ENCODE measurements at places on chromosomes 7 and 10.

- H3K27ac ChIP-seq: no peak overlapping the region
- no peaks in the 10 kb centered on the region for H3K27me3 ChIP-seq
- no peak for DNase-seq
- H3K4me1 ChIP-seq: no peaks in the 10 kb centered on the region
- H3K36me3 ChIP-seq: no peaks in the 10 kb centered on the region
Observed at GRCh38 chr10:117461766-117462423, 80.7 kb upstream of the EMX2 start.

DNA sequence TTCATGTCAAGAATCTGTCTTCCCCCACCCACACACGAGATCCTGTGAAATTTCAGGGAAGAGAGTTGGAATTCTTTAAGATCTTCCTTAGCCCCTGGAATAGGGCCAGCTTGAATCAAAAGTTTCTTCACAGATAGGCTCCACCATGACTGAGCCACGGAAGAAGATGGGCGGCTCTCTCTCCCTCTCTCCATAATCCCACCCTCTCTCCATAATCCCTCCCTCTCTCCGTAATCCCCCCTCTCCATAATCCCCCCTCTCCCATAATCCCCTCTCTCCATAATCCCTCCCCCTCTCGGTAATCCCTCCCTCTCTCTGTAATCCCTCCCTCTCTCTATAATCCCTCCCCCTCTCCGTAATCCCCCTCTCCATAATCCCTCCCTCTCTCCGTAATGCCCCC, 20.4 kb downstream of the SHH start:
- no peaks in the 10 kb centered on the region for H3K36me3 ChIP-seq
- no peaks in the 10 kb centered on the region for H3K4me1 ChIP-seq

DNA sequence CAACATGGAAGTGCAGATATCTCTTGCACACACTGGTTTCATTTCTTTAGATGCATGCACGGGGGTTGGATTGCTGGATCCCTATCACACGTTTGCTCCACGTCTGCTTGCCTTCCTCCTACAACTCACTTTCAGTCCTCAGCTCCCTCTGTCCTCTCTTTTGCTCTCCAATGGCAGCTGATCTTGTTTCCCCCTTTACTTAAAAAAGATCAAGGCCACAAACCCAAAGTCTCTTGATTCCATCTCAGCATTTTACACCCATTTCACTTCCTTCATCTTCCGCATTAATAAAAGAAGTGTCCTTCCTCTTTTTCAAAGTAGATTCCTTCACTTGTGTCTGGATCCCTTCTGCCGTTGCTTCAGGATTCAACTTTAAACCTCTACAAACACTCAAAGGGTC, 245.2 kb downstream of the DOCK4 start:
- no peaks in the 10 kb centered on the region for H3K36me3 ChIP-seq
- H3K27ac ChIP-seq: no peak overlapping the region
- H3K4me1 ChIP-seq: no peaks in the 10 kb centered on the region
- H3K27me3 ChIP-seq: no peaks in the 10 kb centered on the region

GRCh38 chr7:147611431-147611830, 979.1 kb upstream of the C7orf33 start:
- H3K4me3 ChIP-seq: no peak overlapping the region
- H3K36me3 ChIP-seq: no peaks in the 10 kb centered on the region
- no peak overlapping the region for H3K27ac ChIP-seq
- DNase-seq: no peak

DNA sequence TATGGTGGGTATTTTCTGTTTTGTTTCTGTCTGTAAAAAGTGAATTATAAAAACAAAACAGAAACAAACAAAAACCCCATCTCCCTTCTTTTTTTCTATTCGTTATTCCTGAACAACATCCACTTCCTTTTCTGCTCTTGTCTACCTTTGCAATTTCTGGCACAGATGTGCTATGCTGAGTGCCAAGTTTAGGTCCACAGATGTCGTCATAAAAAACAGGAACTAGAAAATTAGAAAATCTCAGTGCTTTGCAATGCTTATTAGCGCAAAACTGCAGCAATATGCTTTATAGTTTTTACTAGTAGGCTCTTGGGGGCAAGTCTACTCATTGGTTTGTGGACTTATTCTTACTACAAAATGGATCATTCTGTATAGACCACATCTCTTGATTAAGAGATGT, 94.2 kb upstream of the PRKCQ start:
- H3K4me3 ChIP-seq: no peak overlapping the region
- H3K27ac ChIP-seq: no peak overlapping the region
- DNase-seq: no peak
- H3K4me1 ChIP-seq: no peaks in the 10 kb centered on the region

GRCh38 chr7:28069807-28070206, 110.8 kb downstream of the JAZF1 start:
- no peak overlapping the region for H3K27ac ChIP-seq
- no peaks in the 10 kb centered on the region for H3K27me3 ChIP-seq
- H3K4me3 ChIP-seq: no peak overlapping the region
- no peak for DNase-seq
- H3K36me3 ChIP-seq: no peaks in the 10 kb centered on the region

GRCh38 chr7:54946271-54946670, 72.5 kb upstream of the EGFR start:
- H3K4me3 ChIP-seq: no peak overlapping the region
- no peaks in the 10 kb centered on the region for H3K36me3 ChIP-seq
- H3K4me1 ChIP-seq: no peaks in the 10 kb centered on the region
- H3K27ac ChIP-seq: no peak overlapping the region

DNA sequence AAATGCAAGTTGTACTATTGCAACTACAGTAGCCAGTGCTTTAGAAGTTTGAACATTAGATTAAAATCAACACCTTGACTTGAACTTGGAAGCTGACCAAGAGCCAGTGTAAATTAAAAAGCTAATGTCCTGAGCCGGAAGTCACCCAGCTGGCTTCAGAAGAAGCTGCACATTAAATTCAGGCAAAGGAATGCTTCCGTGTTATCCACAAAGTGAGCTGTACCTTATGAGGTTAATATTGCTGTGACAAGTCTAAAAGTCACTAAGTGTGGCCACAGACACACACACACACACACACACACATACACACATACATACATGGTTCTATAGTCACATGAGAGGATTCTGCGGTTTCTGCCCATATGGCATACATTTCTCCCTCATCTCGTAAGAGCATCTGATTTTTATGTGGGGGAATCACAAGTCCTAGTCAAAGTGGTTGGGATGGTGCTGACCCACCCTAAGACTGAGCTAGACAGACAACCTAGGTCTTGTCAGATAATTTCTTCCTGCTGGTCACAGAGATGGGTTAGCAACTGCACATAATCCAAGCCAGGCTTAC, 612.9 kb downstream of the SORCS1 start:
- no peaks in the 10 kb centered on the region for H3K4me1 ChIP-seq
- H3K27me3 ChIP-seq: no peaks in the 10 kb centered on the region
- no peaks in the 10 kb centered on the region for H3K36me3 ChIP-seq
- H3K27ac ChIP-seq: no peak overlapping the region

DNA sequence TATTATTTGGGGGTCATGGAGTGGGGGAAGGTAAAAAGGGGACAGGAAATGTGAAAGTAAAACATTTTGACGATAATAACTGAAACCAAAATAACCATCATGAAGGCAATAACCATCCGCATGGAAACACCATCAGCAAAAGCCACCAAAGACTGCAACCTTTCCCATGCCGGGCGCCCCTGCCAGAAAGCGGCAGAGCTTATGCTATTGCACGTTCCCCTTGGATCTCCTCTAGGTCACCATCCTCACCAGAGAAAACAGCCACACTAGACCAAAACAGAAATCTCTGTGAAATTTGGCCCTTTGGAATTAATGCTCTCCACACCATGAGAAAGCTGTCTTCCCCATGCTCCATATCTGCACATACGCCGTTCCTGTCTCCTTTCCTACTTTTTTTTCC, 31.1 kb downstream of the DRGX start:
- no peak for DNase-seq
- no peak overlapping the region for H3K27ac ChIP-seq
- no peaks in the 10 kb centered on the region for H3K36me3 ChIP-seq
- no peaks in the 10 kb centered on the region for H3K27me3 ChIP-seq

DNA sequence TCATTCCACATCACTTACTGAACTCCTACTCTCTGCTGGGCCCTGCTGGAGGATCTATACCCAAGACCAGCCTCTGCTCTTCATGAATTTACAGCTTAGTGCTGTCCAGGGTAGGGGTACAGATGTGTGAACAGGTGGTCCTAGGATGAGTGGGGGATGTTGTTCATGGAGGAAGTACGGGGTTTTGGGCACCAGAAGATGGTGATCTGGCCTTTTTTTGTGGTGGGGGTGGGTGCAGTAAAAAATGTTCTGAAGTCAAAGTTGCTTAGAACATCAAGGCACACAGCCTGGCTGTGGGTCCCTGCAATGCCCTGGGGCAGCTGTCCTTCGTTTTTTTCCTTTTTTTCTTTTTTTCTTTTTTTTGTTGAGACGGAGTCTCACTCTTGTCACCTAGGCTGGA, 34.2 kb upstream of the GNA12 start:
- no peak overlapping the region for H3K4me3 ChIP-seq
- H3K27ac ChIP-seq: no peak overlapping the region
- H3K4me1 ChIP-seq: peaks cover 10% of the 10 kb centered on the region
- DNase-seq: no peak
- no peaks in the 10 kb centered on the region for H3K36me3 ChIP-seq

- H3K27ac ChIP-seq: no peak overlapping the region
- no peaks in the 10 kb centered on the region for H3K36me3 ChIP-seq
- H3K4me3 ChIP-seq: no peak overlapping the region
- no peaks in the 10 kb centered on the region for H3K4me1 ChIP-seq
- DNase-seq: no peak
Observed at GRCh38 chr10:67819768-67820204, 18.2 kb downstream of the DNAJC12 start.

- H3K4me1 ChIP-seq: no peaks in the 10 kb centered on the region
- H3K36me3 ChIP-seq: no peaks in the 10 kb centered on the region
- H3K27ac ChIP-seq: no peak overlapping the region
- no peak for DNase-seq
- H3K4me3 ChIP-seq: no peak overlapping the region
- H3K27me3 ChIP-seq: no peaks in the 10 kb centered on the region
Observed at GRCh38 chr10:25682203-25682851, 251.7 kb upstream of the MYO3A start.

DNA sequence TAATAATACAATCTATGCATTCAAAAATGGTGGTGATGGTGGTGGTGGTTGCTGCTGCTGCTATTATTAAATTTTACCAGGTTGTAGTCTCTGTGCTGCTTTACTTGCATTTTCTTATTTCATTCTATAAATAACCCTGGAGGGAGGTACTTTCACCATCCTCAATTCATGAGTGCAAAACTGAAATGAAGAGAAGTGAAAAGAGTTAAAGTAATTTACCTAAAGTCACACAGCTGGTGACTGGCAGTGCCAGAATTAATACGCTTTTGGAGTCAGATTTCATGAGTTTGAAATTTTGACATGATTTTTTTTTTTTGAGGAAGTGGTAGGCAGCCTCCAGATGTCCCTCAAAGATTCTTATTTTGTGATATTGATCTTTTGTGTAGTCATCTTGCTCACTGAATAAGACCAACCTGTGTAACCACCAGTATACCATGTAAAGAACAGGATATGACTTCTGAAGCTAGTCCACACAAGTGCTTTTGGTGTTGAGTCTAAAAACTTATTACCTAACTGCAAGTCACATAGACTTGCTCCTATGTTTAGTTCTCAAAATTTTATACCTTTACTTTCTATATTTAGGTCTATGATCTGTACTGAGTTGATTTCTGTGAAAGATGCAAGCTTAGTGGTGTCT, 218.8 kb downstream of the ZWINT start:
- no peaks in the 10 kb centered on the region for H3K4me1 ChIP-seq
- H3K36me3 ChIP-seq: no peaks in the 10 kb centered on the region
- H3K27me3 ChIP-seq: no peaks in the 10 kb centered on the region
- H3K4me3 ChIP-seq: no peak overlapping the region

DNA sequence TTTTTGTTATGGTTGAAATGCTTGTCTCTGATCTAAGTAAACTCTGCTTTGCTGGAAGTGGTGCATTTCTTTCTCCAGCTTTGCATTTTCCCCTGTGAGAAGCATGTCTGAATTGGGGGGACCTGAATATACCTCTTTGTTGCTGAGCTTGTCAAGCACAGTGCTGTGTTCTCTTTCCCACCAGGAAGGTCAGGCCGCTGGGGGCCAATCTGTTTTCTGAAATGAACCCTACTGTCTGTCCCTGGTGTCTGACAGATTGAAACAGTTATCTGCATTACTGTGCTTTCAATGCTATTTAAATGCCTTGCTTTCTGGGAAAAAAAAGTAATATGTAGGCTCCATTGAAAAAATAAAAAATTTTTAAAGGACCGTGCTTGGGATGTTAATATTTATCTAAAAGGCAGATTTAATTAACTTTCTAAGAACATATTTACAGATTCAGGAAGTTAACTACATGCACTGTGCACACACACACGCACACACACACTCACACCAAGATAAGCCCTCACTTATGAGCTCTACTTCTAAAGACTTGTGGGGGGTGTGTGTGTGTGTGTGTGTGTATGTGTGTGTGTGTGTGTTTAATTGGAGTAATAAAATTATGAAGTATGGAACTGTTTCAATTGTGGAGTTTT, 127.0 kb upstream of the FZD1 start:
- H3K4me1 ChIP-seq: no peaks in the 10 kb centered on the region
- H3K36me3 ChIP-seq: no peaks in the 10 kb centered on the region
- no peak overlapping the region for H3K4me3 ChIP-seq
- no peaks in the 10 kb centered on the region for H3K27me3 ChIP-seq
- no peak overlapping the region for H3K27ac ChIP-seq
- DNase-seq: no peak

DNA sequence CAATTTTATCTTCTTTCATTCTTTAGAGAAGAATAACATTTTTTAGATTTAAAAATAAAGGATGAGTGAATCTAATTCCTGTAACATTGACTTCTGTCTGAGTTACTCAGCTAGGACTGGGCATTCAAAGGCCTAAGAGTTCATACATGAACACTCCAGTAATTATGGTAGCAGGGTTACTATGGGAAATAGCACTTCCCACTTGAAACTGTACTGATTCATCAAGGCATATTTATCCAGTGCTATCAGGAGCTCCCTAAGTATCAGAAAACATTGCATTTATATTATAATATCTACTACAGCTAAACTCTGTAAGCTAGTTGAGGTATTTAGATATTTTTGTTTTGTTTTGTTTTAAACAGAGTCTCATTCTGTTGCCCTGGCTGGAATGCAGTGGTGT, 41.8 kb downstream of the NDUFB2 start:
- DNase-seq: no peak
- H3K4me1 ChIP-seq: no peaks in the 10 kb centered on the region
- H3K27me3 ChIP-seq: no peaks in the 10 kb centered on the region
- no peaks in the 10 kb centered on the region for H3K36me3 ChIP-seq
- no peak overlapping the region for H3K4me3 ChIP-seq

- H3K27me3 ChIP-seq: no peaks in the 10 kb centered on the region
- H3K4me3 ChIP-seq: no peak overlapping the region
- H3K4me1 ChIP-seq: no peaks in the 10 kb centered on the region
- no peak for DNase-seq
Observed at GRCh38 chr10:11355592-11355991, 255.9 kb downstream of the USP6NL start.

GRCh38 chr10:113425541-113425951, 127.3 kb upstream of the HABP2 start:
- no peak overlapping the region for H3K4me3 ChIP-seq
- no peak overlapping the region for H3K27ac ChIP-seq
- H3K27me3 ChIP-seq: no peaks in the 10 kb centered on the region
- no peaks in the 10 kb centered on the region for H3K36me3 ChIP-seq
- H3K4me1 ChIP-seq: no peaks in the 10 kb centered on the region

GRCh38 chr7:117835016-117835664, 38.1 kb downstream of the CTTNBP2 start:
- no peaks in the 10 kb centered on the region for H3K27me3 ChIP-seq
- H3K36me3 ChIP-seq: no peaks in the 10 kb centered on the region
- H3K4me3 ChIP-seq: no peak overlapping the region
- DNase-seq: no peak
